Jurkat, Clone E6-1 (cell line): ENCODE measurements at places on chromosomes 11 and 22.

- DNase-seq = no peak
Observed at GRCh38 chr11:20275987-20276965, 87.2 kb upstream of the HTATIP2 start.

DNA sequence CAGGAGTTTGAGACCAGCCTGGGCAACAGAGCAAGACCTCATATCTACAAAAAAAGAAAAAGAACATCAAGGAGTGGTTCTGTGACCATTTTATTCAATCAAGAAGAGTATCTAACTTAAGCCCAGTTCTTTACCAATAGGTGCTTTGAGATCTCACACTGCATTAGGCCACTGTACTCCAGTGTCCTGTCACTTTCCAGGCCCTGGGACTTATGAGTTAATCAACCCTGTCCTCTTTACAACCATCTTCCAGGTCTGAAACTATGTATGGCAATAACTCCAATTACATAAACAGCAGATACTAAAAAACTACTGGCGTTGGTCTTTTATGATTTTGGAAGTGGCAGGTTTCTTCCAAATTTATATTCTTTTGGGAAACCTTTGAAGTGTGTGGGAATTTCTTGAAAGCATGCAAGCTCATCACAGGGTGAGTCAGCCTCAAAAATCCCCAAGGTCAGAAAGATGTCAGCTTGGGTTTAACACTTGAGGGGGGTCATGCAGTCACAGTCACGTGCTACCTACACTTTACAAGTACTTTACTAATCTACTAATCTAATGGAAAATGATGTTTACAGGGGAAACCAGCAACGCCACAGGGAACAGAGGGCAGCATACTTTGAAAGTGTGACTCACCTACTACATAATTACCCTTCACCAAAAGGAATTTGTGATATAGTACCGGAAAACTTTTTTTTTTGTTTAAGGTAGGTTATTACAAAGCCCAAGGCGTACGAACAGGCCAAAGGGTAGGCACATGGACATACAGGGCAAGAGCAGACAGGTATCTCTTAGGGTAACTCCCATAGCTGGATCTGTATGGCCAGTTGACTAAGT is 15.6 kb downstream of the PISD start:
- no peak for DNase-seq

DNA sequence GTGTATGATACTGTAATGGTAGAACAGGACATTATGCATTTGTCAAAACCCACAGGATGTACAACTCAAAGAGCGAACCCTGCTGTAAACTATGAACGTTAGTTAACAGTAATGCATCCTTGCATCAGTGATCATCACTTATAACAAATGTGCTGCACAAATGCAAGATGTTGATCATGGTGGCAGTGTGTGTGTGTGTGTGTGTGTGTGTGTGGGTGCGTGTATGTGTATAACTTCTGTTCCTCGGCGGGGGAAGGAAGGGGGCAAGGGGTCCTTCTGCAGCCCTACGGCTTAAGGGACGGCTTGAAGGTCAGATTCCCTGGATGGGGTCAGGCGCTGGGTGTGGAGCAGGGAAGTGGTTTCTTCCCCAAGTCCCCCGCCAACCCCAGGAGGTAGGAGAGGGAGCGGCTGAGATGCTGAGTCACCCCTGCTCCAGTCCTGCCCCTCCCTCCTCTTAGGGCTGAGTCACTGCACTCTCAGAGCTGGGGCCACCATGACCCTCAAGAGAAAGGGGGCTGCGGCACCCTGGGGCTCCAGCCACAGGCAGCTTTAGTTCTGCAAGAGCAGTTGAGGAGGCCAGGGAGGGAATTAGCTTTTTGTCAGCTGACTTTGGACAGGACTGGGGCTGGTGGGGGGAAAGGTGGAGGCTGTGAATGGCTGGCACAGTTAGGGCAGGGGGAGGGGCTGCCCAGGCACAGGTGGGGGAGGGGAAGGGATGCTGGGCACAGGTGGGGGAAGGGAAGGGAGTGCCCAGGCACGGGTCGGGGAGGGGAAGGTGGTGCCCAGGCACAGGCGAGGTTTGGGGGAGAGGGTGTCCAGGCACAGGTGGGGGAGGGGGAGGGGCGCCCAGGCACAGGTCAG is 8.8 kb upstream of the CTSD start:
- DNase-seq = peak; percentile 47

- no peak for DNase-seq
Observed at GRCh38 chr11:94655291-94655690, 88.1 kb downstream of the PIWIL4 start.

GRCh38 chr22:30285176-30285845 is 4.0 kb downstream of the CASTOR1 start:
- DNase-seq = no peak
